HepG2 (cell line): ENCODE measurements at places on chromosomes 7 and 10. TPM values are rescaled to one million over a fixed set of nuclear protein-coding genes. Genes with fewer than 3 reads are reported as not detected.
A peak's percentile ranks its signal among the peaks of the same experiment; 100 is the strongest.

Gene GOLGA7B
- total RNA-seq = not detected in 2 replicates

Gene SEMA3E
- not detected in 2 replicates for total RNA-seq

Gene ZNF680
- total RNA-seq = 12.4 and 14.5 TPM in 2 replicates

Gene ITPRID1
- not detected in 2 replicates for total RNA-seq

DNA sequence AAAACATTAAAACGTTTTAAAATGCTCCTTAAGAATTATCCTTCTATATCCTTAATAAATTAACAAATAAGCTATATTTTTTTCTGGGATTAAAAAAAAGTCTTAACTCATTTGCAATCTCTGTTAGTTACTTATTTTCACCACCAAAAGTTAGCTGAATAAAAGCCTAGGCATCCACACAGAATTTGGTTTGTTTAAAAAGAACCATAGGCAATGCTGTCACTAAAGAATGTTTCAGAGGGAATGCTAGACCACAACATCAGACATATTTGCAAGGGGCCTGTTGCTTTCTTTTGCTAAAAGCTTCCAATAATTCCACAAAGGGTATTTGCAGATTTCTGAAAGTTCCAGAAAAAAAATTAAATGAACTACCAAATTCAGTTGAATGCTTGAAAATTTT lies 244.2 kb downstream of the POU6F2 start:
- no peak overlapping the region for H3K27ac ChIP-seq
- H3K27me3 ChIP-seq = no peaks in the 10 kb centered on the region
- no peak for DNase-seq
- H3K36me3 ChIP-seq = no peaks in the 10 kb centered on the region

DNA sequence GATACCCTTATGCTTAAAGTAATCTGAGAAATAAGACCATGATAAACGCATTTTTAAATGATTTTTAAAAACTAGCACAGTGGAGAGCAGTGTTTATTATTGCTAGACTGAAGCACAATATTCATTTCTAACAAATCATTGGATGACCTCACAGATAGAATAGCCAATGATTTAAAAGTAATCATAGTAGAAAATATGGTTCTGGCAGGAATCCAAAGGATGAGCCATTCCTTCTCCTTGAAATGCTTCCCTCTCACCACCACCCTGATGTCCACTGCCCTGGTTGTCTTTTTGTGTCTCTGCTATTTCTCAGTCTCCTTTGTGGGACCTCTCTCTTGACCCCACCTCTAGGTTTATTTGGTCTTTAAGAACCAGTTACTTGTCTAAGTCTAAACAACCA lies 64.9 kb downstream of the PRKG1 start:
- no peak for DNase-seq
- H3K27me3 ChIP-seq = no peaks in the 10 kb centered on the region; the same call in 1 of the 2 replicates
- no peak overlapping the region for H3K27ac ChIP-seq
- H3K4me3 ChIP-seq = no peak overlapping the region

- H3K4me1 ChIP-seq = no peaks in the 10 kb centered on the region
- H3K36me3 ChIP-seq = no peaks in the 10 kb centered on the region
- DNase-seq = no peak
- no peak overlapping the region for H3K27ac ChIP-seq
- H3K4me3 ChIP-seq = no peak overlapping the region
Observed at GRCh38 chr10:116710076-116710475, 32.3 kb downstream of the HSPA12A start.

- H3K36me3 ChIP-seq = no peaks in the 10 kb centered on the region
- no peak overlapping the region for H3K4me3 ChIP-seq
Observed at GRCh38 chr7:80622541-80622940, 15.9 kb upstream of the CD36 start.

DNA sequence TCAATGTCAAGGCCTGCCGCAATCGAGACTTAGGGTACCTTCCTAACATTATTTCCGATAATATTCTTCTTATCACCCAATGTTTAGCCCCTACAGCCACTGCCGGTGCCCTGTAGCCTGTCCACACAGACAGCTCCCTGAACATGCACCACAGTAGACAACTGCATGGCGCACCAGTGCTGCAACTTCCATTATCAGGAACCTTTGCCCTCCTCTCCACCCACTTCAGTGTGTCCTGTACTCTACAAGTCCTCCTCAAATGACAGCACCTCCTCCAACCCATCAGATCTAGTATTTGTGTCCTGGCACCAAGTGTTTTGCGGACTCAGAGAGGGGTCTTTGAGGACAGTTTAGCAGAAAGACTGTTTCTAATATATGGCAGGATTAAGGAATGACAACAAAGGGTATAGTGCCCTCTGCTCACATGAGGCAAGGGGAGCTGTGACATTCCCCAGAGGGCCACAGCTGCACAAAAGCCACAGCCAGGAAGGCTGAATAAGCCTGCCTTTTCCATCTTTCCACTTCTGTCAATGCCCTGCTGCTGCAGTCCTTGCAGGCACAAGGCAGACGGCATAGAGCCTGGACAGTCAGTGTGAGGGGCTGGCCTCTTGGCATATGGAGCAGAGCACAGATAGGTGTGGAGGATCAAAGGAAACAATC lies 335.4 kb downstream of the PARD3 start:
- peak; percentile 76 for DNase-seq
- peaks cover 36% of the 10 kb centered on the region for H3K4me1 ChIP-seq
- H3K27me3 ChIP-seq = no peaks in the 10 kb centered on the region

GRCh38 chr10:107919626-107920235 lies 755.2 kb upstream of the SORCS1 start:
- no peak overlapping the region for H3K27ac ChIP-seq
- DNase-seq = no peak
- no peaks in the 10 kb centered on the region for H3K27me3 ChIP-seq
- H3K4me1 ChIP-seq = no peaks in the 10 kb centered on the region; the same call in 1 of the 2 replicates

DNA sequence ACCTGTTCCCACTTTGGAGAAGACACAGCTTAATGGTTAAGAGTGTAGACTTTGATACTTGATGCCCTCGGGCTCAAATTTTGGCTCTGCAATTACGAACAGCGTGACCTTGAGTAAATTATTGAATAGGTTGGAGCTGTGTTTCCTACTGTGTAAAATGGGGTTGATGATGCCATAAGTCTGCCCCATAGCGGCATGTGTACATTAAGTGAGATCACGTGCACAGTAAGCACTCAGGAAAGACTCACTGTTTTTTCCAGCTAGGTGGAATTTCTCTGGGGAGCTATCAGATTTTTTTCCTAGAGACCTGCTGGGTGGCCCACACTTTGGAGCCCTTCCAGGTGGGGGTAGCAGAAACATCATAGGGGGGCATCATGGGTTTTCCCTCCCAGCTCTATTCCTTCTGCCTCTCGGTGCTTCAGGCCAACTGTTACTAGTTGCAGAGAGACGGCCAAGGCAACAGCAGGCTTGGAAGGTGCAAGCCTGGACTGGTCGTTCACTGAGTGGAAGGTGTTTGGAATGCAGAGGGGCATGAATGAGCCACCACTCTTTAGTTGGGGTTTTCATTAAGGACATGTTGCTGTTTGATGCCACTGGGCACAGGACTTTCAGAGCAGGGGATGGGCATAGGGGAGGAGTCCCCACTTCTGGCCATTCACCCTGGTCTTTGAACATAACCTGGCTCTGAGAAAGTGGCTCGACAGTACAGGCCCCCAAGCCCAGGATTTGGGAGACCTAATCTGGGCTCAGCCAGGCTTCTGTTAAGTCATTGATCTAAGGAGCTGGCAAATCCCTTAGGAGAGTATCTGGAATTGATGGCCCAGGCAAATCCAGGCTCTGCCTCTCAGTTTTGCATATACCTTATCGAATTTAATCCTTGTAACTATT lies 64.0 kb downstream of the SYPL1 start:
- no peaks in the 10 kb centered on the region for H3K36me3 ChIP-seq
- no peaks in the 10 kb centered on the region; the same call in none of the 2 replicates for H3K27me3 ChIP-seq
- DNase-seq = no peak
- H3K4me3 ChIP-seq = no peak overlapping the region
- H3K27ac ChIP-seq = no peak overlapping the region

GRCh38 chr7:139823959-139824521 lies 5.0 kb upstream of the TBXAS1 start:
- no peak for DNase-seq
- H3K4me1 ChIP-seq = peaks cover 7% of the 10 kb centered on the region
- no peak overlapping the region for H3K4me3 ChIP-seq
- peaks cover 27% of the 10 kb centered on the region; the same call in 2 of the 3 replicates for H3K27me3 ChIP-seq

DNA sequence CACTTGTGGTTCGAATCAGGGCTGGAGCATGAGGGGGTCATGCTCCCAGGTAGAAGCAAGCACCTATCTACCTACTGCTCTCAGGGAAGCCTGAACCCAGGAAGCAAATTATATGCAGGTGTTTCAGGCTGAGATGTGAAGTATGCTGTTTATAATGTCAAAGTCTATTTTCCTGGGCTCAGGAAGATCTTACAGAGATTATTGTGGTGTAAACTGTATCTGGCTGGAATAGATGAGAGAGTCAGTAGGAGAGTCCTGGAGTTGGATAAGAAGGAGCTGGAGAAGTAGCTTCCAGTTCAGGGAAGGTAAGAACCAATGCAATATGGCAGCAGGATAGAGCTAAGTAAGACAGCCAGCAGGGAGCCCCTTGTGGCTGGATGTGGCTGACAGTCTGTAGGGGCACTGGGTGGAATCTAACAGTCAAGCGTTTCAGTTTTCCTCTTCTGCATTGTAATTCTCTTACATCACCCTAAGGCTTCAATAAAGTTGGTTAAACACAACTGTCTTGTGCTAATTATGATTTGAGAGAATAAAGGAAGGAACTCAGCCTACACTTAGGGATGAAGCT lies 105.9 kb upstream of the EEPD1 start:
- DNase-seq = no peak
- no peaks in the 10 kb centered on the region for H3K4me1 ChIP-seq
- peaks cover 5% of the 10 kb centered on the region; the same call in 1 of the 3 replicates for H3K27me3 ChIP-seq
- H3K4me3 ChIP-seq = no peak overlapping the region
- H3K36me3 ChIP-seq = no peaks in the 10 kb centered on the region
- no peak overlapping the region for H3K27ac ChIP-seq

GRCh38 chr7:25388681-25389080 lies 160.4 kb upstream of the NPVF start:
- no peaks in the 10 kb centered on the region for H3K36me3 ChIP-seq
- no peak for DNase-seq
- H3K27ac ChIP-seq = no peak overlapping the region
- H3K4me3 ChIP-seq = no peak overlapping the region
- no peaks in the 10 kb centered on the region for H3K4me1 ChIP-seq
- peaks cover 2% of the 10 kb centered on the region; the same call in 1 of the 2 replicates for H3K27me3 ChIP-seq

GRCh38 chr10:132185601-132186487 lies 904 bp upstream of the DPYSL4 start:
- peaks cover 46% of the 10 kb centered on the region for H3K27me3 ChIP-seq
- H3K36me3 ChIP-seq = no peaks in the 10 kb centered on the region
- no peak overlapping the region for H3K4me3 ChIP-seq
- H3K27ac ChIP-seq = no peak overlapping the region
